ENCODE measurements at places on chromosomes 2 and 18. TPM values are rescaled to one million over a fixed set of nuclear protein-coding genes. Genes with fewer than 3 reads are reported as not detected.

DNA sequence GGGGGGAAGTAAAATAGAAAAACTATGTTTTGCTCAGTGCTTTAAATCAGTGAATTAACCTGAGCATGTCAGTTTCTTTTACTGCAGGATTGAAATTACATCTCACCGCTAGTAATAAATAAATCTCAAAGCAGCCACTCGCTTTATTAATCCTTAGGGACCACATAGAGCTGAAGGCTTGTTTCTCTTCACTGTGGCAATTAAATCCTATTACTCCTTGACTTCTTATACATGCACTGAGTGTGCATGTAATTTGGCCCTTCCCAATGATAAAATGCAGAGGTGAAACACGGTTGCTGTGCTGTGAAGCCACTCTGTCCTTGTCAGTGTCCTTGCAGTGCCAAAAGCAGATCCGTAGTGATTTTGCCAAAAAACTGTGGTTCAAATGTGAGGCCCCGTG lies 77.1 kb upstream of the RBM44 start:
- peaks cover 65% of the 10 kb centered on the region for H3K4me1 ChIP-seq
- DNase-seq: no peak
- H3K27me3 ChIP-seq: no peaks in the 10 kb centered on the region
- peaks cover 26% of the 10 kb centered on the region for H3K36me3 ChIP-seq
- peak overlapping the region; percentile 59 for H3K27ac ChIP-seq
- no peak overlapping the region for H3K4me3 ChIP-seq

GRCh38 chr2:3223080-3223923 lies 154.3 kb downstream of the EIPR1 start:
- H3K27me3 ChIP-seq: no peaks in the 10 kb centered on the region
- peak overlapping the region; percentile 45 for H3K4me3 ChIP-seq
- peak overlapping the region; percentile 100 for H3K27ac ChIP-seq
- peak; percentile 97 for DNase-seq

DNA sequence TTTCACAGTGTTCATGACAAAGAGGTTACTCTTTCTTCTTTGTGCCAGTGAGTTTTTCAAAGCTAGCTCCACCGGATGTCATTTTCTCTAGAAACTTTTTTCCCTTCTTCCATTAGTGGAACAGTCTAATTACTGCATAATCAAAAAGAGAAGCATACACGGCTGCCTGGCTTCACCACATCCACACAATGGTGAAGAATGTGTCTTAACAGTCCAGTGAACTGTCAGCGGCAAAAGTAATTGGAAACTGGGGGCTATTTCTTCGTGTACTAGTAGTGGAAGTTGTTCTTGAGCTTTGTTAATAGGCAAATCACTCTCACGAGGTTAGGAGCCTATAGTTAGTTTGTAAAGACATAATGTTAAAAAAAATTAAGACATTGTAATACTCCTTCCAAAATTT lies 32.9 kb upstream of the PIK3C3 start:
- H3K27me3 ChIP-seq: peaks cover 3% of the 10 kb centered on the region
- no peak overlapping the region for H3K27ac ChIP-seq
- H3K36me3 ChIP-seq: no peaks in the 10 kb centered on the region
- no peak overlapping the region for H3K4me3 ChIP-seq

GRCh38 chr2:173434762-173435569 lies 80.3 kb downstream of the CDCA7 start:
- peaks cover 20% of the 10 kb centered on the region for H3K27me3 ChIP-seq
- H3K27ac ChIP-seq: no peak overlapping the region
- H3K4me1 ChIP-seq: peaks cover 7% of the 10 kb centered on the region
- DNase-seq: no peak
- no peak overlapping the region for H3K4me3 ChIP-seq

GRCh38 chr18:11336241-11336640 lies 186.9 kb upstream of the PIEZO2 start:
- DNase-seq: no peak
- H3K4me1 ChIP-seq: no peaks in the 10 kb centered on the region

REG3A gene
- total RNA-seq: not detected

KIAA2012 gene
- total RNA-seq: not detected

DNA sequence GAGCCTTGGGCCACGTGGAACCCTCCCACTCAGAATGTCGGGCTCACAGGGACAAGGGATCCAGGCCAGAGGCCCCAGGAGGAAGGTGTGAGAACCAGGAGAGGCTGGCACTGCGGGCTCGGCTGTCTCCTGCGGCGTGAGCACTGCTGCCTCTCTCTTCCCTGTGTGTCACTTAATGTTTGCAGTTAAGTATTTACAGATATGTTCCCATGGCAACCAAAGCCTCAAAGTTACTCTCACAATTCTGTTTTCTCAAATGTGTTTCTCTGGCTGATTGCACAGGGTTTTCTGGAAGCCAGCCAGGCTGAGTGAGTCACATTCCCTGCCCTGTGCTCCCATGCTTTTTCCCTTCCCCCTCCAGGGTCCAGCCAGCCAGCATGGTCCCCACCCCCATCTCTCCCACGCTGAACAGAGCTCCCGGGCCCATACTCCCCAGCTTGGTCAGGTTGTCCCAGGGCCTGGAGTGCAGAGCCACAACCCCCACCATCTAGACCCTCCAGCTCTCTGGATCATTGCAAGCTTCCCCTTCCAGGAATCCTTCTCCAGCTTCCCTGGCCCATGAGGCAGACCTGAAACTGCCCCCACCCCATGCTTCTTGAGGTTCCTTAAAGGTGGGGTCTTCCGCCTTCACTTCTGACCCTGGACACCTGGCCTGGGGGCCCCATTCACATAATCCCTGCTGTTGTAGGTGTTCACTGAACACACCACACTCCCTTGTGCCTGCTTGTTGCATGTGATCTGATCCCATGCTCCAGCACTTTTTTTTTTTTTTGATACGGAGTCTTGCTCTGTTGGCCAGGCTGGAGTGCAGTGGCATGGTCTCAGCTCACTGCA lies 265.9 kb downstream of the CELF4 start:
- H3K27ac ChIP-seq: no peak overlapping the region
- no peaks in the 10 kb centered on the region for H3K4me1 ChIP-seq
- no peaks in the 10 kb centered on the region for H3K36me3 ChIP-seq

- DNase-seq: no peak
- H3K4me1 ChIP-seq: no peaks in the 10 kb centered on the region
- H3K27me3 ChIP-seq: peaks cover 11% of the 10 kb centered on the region
- no peak overlapping the region for H3K27ac ChIP-seq
These were observed 104.3 kb upstream of the PXDN start for GRCh38 chr2:1848599-1848995.

DNA sequence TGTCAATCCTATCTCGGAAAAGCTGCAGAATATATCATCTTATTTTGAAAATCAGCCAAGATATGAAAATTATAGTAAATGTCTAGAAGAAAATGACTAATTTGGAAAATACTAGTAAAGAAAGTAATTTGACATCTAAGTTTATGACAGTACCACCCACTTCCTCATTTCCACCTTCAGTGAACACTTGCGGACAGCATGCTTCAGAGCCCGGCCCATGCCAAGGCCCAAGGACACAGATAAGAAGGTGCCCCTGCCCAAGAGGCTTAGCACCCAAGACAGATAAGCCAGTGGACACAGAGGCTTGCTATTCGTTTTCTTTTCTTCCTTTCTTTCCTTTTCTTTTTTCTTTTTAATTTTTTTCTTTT lies 4.8 kb upstream of the KCNG2 start:
- no peaks in the 10 kb centered on the region for H3K36me3 ChIP-seq
- peaks cover 59% of the 10 kb centered on the region for H3K27me3 ChIP-seq
- DNase-seq: no peak

GRCh38 chr2:101895039-101895438 lies 96.7 kb upstream of the IL1R2 start:
- peaks cover 28% of the 10 kb centered on the region for H3K36me3 ChIP-seq
- no peak overlapping the region for H3K4me3 ChIP-seq
- H3K4me1 ChIP-seq: peaks cover 34% of the 10 kb centered on the region
- DNase-seq: no peak
- no peaks in the 10 kb centered on the region for H3K27me3 ChIP-seq
- H3K27ac ChIP-seq: no peak overlapping the region

GRCh38 chr2:46114996-46115395 lies 182.2 kb upstream of the EPAS1 start:
- no peaks in the 10 kb centered on the region for H3K27me3 ChIP-seq
- H3K27ac ChIP-seq: no peak overlapping the region
- no peaks in the 10 kb centered on the region for H3K36me3 ChIP-seq
- no peak overlapping the region for H3K4me3 ChIP-seq
- DNase-seq: no peak

FAM110C gene
- 3.1 TPM for total RNA-seq

GRCh38 chr18:41939326-41939725 lies 15.7 kb upstream of the PIK3C3 start:
- H3K27me3 ChIP-seq: peaks cover 18% of the 10 kb centered on the region
- no peaks in the 10 kb centered on the region for H3K36me3 ChIP-seq
- no peak overlapping the region for H3K27ac ChIP-seq
- H3K4me1 ChIP-seq: peaks cover 9% of the 10 kb centered on the region
- no peak for DNase-seq
- no peak overlapping the region for H3K4me3 ChIP-seq

DNA sequence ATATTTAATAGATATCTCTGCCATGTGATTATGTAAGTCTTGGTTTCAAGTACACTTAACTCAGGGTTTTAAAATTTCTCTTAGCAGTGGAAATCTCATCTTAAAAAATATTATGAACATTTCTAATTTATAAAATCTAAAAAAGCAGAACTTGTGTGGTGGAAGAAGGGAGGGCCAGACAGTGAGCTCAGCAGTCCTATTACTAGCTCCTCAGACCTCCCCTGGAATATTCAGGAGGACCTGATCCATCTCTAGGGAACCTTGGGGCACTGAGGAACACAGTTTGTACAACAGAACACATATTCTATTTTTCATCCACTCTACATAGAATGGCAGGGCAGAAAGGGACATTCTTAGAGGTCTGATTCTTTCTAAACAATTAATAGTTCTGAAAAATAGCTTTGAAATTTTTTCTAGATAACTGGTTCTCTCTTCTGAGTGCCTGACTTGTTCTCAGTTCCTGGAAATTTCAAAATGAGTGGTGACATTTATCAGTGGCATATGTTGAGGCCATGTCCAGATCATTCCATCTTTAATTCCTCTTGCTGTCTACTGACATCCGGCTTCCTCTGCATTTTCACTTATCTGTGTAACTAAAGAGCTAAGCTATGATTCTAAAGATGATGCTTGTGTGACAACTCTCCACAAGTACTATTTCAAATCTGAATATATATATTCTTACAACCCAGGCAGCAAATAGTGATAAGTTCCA lies 8.2 kb upstream of the MAP4K4 start:
- no peak for DNase-seq
- H3K36me3 ChIP-seq: no peaks in the 10 kb centered on the region
- peaks cover 21% of the 10 kb centered on the region for H3K4me1 ChIP-seq
- no peak overlapping the region for H3K27ac ChIP-seq
- H3K4me3 ChIP-seq: no peak overlapping the region

GRCh38 chr2:285531-285930 lies 2.4 kb downstream of the ALKAL2 start:
- H3K27ac ChIP-seq: no peak overlapping the region
- no peak overlapping the region for H3K4me3 ChIP-seq
- peaks cover 3% of the 10 kb centered on the region for H3K4me1 ChIP-seq
- DNase-seq: no peak

LONRF2 gene
- not detected for total RNA-seq

DYNAP gene
- not detected for total RNA-seq

- H3K27me3 ChIP-seq: no peaks in the 10 kb centered on the region
- no peak overlapping the region for H3K27ac ChIP-seq
- DNase-seq: no peak
- no peaks in the 10 kb centered on the region for H3K36me3 ChIP-seq
- no peaks in the 10 kb centered on the region for H3K4me1 ChIP-seq
- H3K4me3 ChIP-seq: no peak overlapping the region
These were observed 264.3 kb downstream of the KLHL29 start for GRCh38 chr2:23649303-23649702.

TBR1 gene
- not detected for total RNA-seq

PTPRN gene
- total RNA-seq: not detected

DNA sequence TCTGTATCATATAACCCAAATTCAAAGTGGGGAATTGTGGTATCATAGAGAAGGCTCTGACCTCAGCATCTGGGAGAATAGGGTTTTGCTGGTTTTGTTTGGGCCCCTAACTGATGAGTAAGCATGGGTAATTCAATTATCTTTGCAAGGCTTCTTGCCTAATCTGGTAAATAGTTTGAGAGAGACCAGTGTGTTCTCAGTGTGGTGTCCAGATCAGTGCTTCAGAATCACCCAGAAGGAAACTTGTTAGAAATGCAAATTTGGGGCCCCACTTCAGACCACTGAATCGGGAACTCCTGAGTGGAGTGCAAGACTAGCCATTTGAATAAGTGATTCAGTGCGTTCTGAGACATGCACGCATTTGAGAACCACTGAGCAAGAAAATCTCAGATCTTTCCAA lies 282.7 kb downstream of the EPHA4 start:
- no peaks in the 10 kb centered on the region for H3K36me3 ChIP-seq
- no peak for DNase-seq

GKN1 gene
- not detected for total RNA-seq

TMBIM1 gene
- total RNA-seq: 71.8 TPM

KLHL41 gene
- not detected for total RNA-seq

DNA sequence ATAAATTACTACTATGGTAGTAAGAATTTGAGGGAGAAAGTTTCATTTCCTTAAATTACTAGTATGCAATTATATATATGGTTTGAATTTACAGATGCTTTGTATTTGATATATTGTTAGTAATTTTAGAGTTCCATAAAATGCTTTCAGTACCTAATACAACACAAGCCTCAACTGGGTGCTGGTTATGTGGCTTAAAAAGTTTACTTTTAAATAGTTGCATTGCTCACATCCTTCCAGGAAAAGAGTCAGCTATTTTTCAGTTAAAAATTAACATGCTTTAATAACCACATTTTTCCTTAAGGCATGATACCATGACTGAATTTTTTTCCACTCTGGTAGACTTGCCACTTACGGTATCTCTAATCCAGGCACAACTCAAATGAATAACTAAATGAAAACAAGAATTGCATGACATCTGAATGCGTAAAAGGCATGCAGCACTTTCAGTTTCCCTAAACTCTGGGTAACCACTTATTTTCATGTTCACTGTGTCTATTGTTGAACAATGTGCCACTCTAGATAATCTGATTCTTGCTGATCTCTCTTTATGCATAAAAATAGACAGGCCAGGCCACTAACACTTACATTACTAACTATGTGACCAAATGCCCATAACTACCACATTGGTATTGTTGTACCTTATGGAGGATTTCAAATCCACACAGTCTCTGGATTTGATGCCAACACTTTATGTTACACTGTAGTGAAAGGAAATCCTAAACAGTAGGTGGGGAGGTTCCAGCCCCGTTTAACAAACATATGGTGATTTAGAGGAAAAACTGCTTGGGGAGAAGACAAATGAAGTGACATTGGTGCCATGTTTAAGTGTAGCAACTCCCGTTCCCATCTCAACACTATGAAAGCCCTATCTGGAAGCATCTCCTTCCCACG lies 35.5 kb upstream of the SLC35F5 start:
- H3K27me3 ChIP-seq: peaks cover 8% of the 10 kb centered on the region
- peaks cover 32% of the 10 kb centered on the region for H3K4me1 ChIP-seq
- H3K27ac ChIP-seq: peak overlapping the region; percentile 96
- DNase-seq: peak; percentile 10
- H3K36me3 ChIP-seq: no peaks in the 10 kb centered on the region

GRCh38 chr2:223180463-223180862 lies 128.5 kb downstream of the KCNE4 start:
- no peak for DNase-seq
- no peaks in the 10 kb centered on the region for H3K27me3 ChIP-seq
- no peaks in the 10 kb centered on the region for H3K36me3 ChIP-seq

Measured in activated CD4-positive, alpha-beta memory T cell treated with anti-CD3 and anti-CD28 coated beads for 36 hours (primary cell).